Renal cortical epithelial cell (primary cell): ENCODE measurements at places on chromosomes 4 and X. TPM values are rescaled to one million over a fixed set of nuclear protein-coding genes. Genes with fewer than 3 reads are reported as not detected.

DNA sequence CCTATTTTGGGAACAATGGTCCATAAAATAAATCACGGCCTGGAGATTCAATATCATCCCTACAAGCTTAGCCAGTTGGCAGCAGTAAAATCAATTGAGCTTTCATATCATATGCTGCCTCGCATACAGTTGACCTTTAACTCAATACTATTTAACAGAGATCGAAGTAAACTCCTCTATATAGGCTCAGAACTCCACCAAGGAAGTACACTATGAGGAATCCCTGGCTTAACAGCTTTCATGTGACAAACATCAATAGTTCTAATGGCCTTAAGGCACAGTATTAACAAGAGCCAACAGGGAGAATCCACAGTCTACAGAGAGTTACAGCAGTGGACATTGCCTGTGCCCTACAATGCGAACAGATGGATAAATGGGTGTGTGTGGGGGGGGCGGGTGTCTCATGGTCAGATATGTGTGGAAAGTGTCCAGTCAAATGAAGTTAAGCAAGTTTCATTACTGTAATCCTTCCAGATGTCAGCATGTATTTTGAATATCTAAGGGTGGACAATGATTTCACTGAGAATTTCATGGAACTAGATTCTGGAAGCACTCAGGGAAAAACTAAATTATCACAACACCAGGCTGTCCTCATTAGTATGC, 98.2 kb upstream of the FAM9B start:
- no peak for DNase-seq

GRCh38 chr4:25069014-25069413, 38.3 kb upstream of the LGI2 start:
- DNase-seq = peak; percentile 62

GRCh38 chrX:63128509-63128908, 222.6 kb downstream of the SPIN4 start:
- DNase-seq = peak; percentile 0

GRCh38 chr4:125811892-125812291, 497.1 kb downstream of the FAT4 start:
- DNase-seq = no peak

DNA sequence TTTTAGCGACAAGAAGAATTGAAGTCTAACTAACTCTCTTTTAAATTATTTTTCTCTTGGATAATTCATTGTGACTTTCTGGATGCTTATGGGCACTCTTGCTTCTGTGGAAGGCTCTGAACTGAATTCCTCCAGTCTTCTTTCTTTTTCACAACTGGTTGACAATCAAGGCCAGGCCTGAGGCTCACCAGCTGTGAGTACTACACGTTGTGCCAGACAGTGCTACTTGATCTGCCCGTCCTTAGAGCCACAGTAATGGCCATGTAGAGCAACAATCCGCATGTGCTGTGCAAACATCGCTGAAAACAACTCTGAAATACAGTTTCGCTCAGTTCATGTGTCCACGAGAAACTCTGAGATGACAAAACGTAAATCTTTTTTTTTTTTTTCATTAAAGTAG, 1336.3 kb upstream of the AGA start:
- DNase-seq = no peak

DNA sequence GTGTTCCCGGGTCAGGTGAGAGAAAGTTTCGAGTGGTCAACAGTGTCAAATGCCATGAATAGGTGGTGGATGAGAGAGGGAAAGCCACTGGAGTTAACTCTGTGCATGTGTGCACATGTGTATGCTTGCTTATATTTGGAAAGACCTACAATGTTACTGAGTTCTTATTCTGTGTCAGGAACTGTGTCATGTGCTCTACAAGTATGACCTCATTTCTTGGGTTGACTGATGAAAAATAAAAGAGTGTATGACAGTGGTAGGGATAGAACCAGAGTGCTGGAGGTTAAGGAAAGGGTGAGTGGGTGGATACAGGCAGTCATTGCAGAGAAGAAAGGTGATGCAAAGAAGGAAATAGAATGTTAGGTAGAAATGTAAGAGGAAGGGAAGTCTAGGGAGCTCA, 22.1 kb upstream of the DGKK start:
- DNase-seq = no peak

DNA sequence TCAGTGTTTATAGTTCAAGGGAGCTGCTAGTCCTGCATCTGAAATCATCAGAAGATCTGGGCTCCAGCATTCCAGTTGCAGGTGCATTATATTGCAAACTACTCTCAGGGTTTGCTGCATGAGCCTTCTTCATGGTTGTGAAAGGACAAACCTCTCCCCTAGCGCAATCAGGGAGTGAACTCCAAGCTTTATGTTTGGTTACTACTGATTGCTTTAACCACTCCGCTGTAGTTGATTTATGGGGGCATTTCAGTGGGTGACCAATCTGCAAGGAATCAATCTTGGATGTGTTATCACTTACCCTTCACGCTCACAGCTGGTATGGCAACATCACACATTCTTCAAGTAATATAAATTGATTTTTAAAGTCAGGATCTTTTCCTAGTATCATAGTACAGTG, 552.1 kb downstream of the SPOCK3 start:
- DNase-seq = no peak

- DNase-seq = peak; percentile 33
Observed at GRCh38 chr4:61500883-61501282, 300.8 kb downstream of the ADGRL3 start.

DNA sequence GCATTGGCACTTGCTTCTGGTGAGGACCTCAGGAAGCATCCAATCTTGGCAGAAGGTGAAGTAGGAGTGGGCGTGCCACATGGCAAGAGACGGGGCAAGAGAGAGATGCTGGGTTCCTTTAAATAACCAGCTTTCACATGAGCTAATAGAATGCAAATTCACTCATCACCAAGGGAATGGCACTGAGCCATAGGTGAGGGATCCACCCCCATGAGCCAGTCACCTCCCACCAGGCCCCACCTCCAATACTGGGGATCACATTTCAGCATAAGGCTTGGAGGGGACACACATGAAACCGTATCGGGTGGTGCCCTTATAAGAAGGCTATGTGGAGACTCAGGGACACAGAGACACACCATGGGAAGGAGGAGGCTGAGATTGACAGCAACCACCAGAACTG, 140.0 kb upstream of the MSX1 start:
- DNase-seq = no peak

GRCh38 chr4:90122355-90122748, 4.8 kb upstream of the CCSER1 start:
- DNase-seq = no peak

- DNase-seq = no peak
Observed at GRCh38 chr4:95162867-95163266, 385.9 kb downstream of the UNC5C start.

DNA sequence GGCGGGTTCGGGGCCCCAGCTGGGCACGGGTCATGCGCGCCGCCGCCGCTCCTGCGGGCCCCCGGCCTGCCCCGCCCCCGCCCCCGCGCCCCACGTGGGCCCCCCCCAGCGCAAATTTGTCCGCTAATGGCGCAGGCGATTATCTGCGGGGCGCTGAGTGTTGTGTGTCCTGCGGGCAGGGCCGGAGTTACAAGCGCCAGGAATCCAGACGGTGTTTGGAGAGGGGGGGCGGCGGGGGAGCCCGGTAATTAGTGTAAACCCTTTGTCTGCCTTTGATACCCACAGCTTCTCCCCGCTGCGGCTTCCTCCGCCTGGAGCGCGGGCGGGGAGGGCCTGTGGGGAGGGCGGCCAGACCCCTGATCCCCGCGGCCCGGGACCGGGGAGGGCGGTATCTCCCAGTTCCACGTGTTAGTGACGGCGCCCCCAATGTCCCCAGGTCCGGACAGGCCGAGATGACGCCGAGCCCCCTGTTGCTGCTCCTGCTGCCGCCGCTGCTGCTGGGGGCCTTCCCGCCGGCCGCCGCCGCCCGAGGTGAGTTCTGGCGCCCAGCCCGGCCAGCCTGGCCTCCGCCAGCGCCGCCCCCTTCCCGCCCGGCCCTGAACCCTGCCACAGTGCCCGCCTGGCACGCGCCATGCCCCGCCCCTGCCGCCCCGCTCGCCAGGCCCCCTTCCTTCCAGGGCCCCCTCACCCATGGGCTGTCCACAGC, 761 bp downstream of the FGFRL1 start:
- DNase-seq = peak; percentile 11

SSX4B gene
- not detected in 2 replicates for total RNA-seq

BBS7 gene
- 27.3 and 31.6 TPM in 2 replicates for total RNA-seq

SPANXN3 gene
- 1.2 TPM in 1 of 2 replicates, not detected in the other for total RNA-seq
